ENCODE measurements at places on chromosomes 5 and 9. TPM values are rescaled to one million over a fixed set of nuclear protein-coding genes. Genes with fewer than 3 reads are reported as not detected.

ODF2 gene
- 32.7 TPM for total RNA-seq

GRCh38 chr5:59193616-59194319, 610.9 kb downstream of the RAB3C start:
- peak; percentile 100 for DNase-seq

DNA sequence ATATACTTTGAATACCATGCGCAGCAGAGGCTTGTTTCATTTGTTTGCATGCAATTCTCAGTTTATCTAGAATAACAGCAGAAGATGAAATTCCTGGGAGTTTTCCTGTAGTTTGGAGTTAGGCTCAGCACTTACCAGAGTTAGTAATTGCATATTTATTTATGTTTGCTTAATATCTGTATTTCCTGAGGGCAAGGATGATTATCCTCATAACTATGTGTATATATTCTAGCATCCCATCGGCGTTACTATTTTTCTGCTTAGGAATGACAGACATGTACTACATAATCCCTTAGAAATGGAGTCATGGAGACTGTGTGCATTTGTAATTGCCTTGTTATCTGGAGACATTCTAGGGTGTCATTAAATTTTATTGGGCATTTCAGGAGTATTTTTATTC, 1184.8 kb downstream of the DTWD2 start:
- DNase-seq = no peak

GRCh38 chr5:98556712-98557111, 216.8 kb upstream of the RGMB start:
- DNase-seq = no peak

ARL14EPL gene
- 0.37 TPM for total RNA-seq

LIX1 gene
- total RNA-seq = not detected

DNA sequence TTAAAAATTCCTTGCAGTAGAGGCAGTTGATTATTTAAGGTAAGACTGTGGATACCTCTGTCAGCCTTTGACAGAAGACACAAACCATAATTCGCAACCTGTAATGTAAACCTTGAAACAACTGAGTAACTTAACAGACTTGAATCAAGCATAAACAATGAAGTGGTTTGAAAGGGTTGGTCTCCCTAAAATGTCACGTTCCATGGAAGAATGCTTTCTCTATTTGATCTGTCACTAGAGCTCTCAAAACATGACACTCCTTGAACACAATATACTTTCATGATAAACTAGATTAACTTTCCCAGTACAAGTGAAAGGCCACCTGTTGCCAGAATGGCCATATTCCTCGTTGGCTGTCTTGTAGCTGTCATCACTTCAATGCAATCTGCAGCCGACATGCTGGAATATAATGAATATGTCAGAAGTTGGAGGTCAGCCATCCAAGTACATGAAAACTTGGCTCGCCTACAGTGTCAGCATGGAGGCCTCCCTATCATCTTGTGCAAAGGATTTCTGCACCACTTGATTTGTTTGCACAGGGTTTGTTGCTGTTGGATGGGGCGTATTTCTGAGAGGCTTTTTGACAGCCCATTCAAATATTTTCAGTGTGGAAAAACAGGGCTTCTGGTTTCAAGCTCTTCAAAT, 228.0 kb downstream of the TLE4 start:
- no peak for DNase-seq

PCDHB12 gene
- total RNA-seq = 2.6 TPM

- no peak for DNase-seq
Measured at GRCh38 chr5:32520972-32521371, 64.4 kb upstream of the SUB1 start.

C8G gene
- 0.89 TPM for total RNA-seq

DNA sequence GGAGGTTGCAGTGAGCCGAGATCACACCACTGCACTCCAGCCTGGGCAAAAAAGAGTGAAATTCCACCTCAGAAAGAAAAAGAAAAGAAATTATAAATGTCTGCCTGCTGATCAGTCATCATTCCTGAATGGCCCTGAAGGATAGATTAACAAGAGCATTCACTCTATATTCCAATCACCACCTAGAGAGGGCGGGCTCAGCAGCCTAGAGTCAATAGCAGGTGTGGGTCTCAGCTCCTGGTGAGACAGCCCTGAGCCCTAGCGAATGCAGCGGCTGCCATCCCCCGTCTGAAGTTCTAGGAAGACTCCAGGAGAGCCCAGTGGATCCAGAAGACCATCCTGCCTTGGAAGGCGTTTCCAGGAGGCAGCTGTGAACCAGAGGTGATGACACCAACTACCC, 12.0 kb downstream of the FBP1 start:
- DNase-seq = no peak

MPDZ gene
- total RNA-seq = 17.2 TPM

- no peak for DNase-seq
Measured at GRCh38 chr5:58439094-58439644, 20.7 kb downstream of the PLK2 start.

PCDHB14 gene
- total RNA-seq = 0.44 TPM

DNA sequence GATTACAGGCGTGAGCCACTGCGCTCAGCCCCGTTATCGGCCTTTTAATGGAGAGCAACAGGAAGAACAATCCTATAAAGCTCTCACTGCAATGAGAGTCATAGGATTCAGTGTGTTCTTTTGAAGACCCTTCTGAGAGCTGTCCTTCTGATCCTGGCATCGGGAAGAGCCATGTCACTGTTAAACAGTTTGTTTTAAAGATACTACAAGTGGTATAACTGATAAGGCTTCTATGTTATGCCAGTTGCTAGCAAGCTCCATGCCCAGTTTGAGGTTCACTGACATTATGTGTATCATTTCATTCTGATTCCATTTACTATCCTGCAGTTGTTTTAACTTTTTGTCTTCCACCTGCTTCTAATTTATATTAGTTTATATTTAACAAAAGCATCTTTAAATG, 55.8 kb downstream of the GNAQ start:
- DNase-seq = no peak

C1QTNF2 gene
- 2.5 TPM for total RNA-seq

FBP1 gene
- not detected for total RNA-seq

DNA sequence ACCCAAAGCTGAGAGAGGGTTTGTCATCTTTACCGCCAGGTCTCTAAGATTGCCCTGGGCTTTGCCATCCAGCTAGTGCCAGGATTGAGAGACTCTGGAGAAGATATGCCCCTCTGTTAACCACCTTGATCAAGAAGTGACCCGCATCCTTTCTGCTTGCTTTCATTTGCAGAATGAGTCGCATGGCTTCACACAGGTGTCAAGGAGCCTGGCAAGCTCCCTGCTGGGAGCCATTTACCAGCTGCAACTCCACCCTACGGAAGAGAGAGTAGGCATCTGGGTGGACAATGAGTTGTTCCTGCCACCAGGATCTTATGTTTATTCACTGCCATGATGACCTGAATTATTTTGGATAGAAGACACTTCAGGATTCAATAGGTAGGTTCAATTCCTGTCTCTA, 43.0 kb downstream of the HSD17B3 start:
- no peak for DNase-seq

SLC9A3 gene
- 2.9 TPM for total RNA-seq

DNA sequence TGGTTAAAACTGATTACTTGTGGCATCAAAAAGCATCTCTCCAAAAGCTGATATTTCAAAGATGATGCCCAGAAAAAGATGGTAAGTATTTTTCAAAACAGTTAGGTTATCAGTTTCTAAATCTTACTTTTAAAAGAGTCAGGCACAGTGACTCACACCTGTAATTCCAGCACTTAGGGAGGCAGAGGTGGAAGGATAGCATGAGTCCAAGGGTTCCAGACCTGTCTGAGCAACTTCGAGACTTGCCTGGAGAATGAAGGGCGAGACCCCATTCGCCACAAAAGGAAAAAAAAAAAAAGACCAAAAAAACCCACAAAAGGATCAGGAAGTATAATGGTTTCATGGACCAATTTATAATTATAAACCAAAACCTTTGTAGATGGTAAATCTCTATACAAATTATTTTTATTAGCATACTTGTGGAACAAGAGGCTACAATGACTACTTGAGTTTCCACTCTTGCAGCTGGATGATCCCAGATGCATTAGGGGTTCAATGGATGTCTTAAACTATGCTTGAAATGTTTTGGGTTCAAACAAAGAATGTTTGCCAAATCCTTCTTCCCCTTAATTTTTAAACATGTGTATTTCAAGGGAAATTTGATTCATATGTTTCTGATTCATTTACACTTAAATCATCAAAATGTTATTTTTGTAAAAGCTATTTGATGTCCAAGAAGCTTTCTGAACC, 96.1 kb downstream of the ADAMTSL1 start:
- DNase-seq = peak; percentile 59

DOCK2 gene
- 47.7 TPM for total RNA-seq

DNA sequence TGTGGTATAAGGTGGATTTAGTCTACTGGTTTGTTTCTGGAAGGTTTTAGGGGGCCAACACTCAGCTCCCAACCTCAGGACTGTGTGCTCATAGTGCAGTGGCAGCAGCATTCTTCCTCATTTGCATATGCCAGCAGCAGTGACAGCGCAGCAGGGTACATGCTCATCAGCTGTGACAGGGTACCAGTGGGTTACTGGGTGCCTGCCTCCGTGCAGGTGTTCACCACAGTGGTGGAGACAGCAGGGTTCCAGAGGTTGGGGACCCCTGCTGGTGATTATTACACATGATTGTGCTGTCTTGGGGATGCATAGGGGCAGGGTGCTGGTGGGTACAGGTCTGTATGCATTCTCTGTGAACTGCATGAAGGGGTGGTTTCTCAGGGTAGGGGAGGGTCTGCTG, 45.5 kb upstream of the IFNE start:
- DNase-seq = no peak

GRCh38 chr5:138986186-138986800, 111.2 kb upstream of the LRRTM2 start:
- no peak for DNase-seq

- DNase-seq = no peak
Measured at GRCh38 chr9:122949696-122950095, 8.9 kb downstream of the RABGAP1 start.

DNA sequence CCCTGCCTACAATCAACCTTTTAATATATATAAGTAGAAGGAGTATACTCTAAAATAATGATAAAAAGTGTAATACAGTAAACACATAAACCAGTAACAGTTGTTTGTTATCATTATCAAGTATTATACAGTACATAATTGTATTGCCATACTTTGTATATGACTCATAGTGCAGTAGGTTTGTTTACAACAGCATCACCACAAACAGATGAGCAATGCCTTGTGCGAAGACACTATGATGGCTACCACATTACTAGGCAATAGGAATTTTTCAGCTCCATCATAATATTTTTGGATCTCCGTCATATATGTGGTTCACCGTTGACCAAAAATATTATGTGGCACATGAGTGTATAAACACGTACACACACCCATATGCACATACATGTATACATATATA, 69.7 kb upstream of the APC start:
- peak; percentile 59 for DNase-seq

- DNase-seq = no peak
Measured at GRCh38 chr9:90921969-90922368, 120.3 kb downstream of the SYK start.

- DNase-seq = peak; percentile 20
Measured at GRCh38 chr5:82594097-82594496, 315.9 kb upstream of the RPS23 start.

- no peak for DNase-seq
Measured at GRCh38 chr5:136890431-136891148, 525.2 kb upstream of the TRPC7 start.

- DNase-seq = no peak
Measured at GRCh38 chr5:107393851-107394250, 276.9 kb downstream of the EFNA5 start.

DNA sequence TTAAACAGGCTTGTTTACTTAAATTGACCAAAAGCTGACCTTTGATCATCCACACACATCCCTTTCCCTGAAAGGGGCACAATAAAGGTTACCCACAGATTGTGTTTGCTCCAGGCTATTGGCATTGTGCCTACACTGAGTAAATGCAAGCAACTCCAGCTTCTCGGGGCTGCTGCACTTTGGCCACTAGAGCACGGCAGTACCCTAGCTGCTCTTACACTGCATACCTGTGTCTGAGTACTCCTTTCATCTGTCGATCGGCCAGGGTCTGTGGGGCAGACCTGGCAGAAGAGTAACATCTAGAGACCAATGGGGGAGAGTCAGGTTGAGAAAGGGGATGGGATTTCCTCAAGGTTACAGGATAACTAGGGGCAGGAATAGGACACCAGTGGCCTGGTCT, 281.9 kb upstream of the NMUR2 start:
- peak; percentile 18 for DNase-seq

- DNase-seq = no peak
Measured at GRCh38 chr9:125479846-125480615, 218.4 kb downstream of the GAPVD1 start.

GRCh38 chr5:173016598-173017046, 33.1 kb downstream of the ATP6V0E1 start:
- DNase-seq = peak; percentile 47

C5orf63 gene
- total RNA-seq = 2.6 TPM

GRCh38 chr5:149130121-149130914, 11.0 kb upstream of the ABLIM3 start:
- peak; percentile 54 for DNase-seq

FCHSD1 gene
- total RNA-seq = 18.5 TPM

OR1J2 gene
- not detected for total RNA-seq

- peak; percentile 84 for DNase-seq
Measured at GRCh38 chr5:78778538-78778937, 130.0 kb upstream of the LHFPL2 start.

RASEF gene
- total RNA-seq = 2.5 TPM

DNA sequence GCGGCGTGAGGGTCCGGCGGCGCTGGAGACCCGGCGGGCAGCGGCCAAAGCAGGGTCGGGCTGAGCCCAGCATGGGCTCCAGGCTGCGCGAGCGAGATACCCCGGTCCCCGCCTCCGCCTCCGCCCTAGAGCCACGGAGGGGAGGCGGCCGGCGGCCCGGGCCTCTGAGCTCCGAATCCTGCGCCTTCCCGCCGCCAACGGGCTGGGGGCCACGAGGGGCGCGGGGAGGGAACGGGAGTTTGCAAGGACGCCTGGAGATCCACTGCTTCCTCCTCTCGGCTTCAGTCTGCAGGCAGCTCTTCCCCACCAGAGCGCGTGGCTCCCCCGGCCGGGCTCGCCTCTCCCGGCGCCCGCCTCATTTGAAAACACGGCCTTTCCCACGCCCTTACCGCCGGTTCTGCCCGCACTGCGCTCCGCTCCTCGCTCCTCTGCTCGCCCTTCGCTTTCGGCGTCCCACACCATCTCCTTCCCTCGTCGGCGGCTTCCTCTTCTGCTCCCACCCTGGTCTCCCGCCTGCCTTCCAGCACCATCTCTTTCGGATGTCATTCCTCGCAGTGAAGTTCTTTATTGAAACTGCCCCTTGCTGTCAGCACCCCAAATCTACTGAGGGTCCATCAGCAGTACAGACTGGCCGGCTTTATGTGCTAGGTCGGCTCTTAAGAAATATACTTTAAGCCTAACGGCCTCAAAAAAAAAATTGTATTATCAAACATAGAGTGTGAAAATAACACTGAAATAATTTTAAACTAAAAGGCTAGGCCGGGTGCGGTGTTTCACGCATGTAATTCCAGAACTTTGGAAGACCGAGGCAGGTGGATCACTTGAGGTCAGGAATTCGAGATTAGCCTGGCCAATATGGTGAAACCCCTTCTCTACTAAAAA, 105.0 kb upstream of the FAM120A start:
- no peak for DNase-seq
